ENCODE measurements at places on chromosomes 6 and 20. TPM values are rescaled to one million over a fixed set of nuclear protein-coding genes. Genes with fewer than 3 reads are reported as not detected.
A peak's percentile ranks its signal among the peaks of the same experiment; 100 is the strongest.

- no peak for DNase-seq
These were observed 219.1 kb upstream of the STXBP5 start for GRCh38 chr6:146985111-146985510.

- DNase-seq, result no peak
These were observed 11.6 kb downstream of the TP53RK start for GRCh38 chr20:46677608-46678007.

DNA sequence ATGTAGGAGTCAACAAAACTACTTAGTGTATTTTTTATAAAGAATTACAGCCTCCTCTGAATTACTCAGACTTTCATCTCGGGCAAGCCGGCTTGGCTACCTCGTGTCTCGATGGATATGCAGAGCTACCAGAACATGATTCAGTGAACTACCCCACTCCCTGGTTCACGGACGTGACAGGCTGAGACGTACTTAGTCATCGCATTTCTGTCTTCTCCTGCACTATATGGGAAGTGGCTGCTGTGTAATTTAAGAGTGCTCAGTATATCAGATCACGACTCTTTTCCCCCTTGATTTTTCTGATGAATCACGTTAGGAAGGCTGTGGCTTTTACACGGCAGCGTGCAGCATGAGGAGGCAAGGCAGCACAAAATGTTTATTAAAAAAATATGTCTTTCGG is 302.7 kb upstream of the ZFP64 start:
- DNase-seq, result no peak

GRCh38 chr20:62971950-62972844 is 19.7 kb downstream of the SLC17A9 start:
- peak; percentile 81 for DNase-seq

- no peak for DNase-seq
These were observed 69.5 kb downstream of the CSE1L start for GRCh38 chr20:49115564-49115963.

DNA sequence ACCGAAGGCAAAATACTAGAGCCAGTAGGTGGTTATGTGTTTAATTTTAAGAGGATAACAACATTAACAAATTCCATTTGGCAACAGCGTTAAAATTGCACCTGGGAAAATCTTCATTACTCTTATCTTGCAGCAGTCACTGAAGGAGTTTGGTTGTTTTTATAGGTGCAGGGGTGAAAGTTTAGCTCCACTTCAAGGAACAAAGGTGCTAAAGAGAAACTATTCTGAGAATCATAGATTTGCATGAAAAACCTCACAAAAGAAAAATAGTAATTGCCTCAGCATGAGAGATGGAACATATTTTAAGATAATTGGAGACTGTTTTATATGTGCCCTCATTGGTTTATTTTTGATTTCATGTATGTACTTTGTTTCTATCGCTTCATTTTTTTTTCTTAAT is 444.4 kb downstream of the UTRN start:
- no peak for DNase-seq

GRCh38 chr6:139374357-139375225 is at the start of gene CITED2:
TSS of gene CITED2 (minus strand) at chr6:139374648. CDS start at chr6:139373944, 704 bp downstream.
- peak; percentile 97 for DNase-seq

- no peak for DNase-seq
These were observed 189.3 kb downstream of the TSHZ2 start for GRCh38 chr20:53161473-53161872.

- no peak for DNase-seq
These were observed 86.1 kb upstream of the LOC128125822 start for GRCh38 chr6:63486196-63486595.

GRCh38 chr6:106799031-106799894 is 169.9 kb downstream of the QRSL1 start:
- no peak for DNase-seq

GRCh38 chr6:30844118-30844535 is 40.2 kb upstream of the DDR1 start:
- DNase-seq, result no peak

DNA sequence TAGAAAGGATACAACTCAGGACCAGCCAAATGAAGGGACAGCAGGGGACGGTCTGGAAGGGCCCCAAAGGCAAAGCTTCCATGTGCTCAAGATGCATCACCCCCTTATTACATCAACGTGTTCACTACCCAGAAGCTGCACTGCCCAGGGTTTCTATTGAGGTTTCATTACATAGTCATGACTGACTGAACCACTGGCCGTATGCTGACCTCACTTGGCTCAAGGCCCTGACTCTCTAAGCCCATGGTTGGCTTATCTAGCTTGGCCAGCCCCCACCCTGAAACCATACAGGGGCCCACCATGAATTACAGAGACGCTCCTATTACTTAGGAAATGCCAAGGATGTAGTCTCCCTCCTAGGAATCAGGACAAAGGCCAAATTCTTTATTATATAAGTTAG is 179.4 kb downstream of the FOXC1 start:
- DNase-seq, result no peak

- no peak for DNase-seq
These were observed 108.2 kb downstream of the KIF6 start for GRCh38 chr6:39617026-39617425.

DNA sequence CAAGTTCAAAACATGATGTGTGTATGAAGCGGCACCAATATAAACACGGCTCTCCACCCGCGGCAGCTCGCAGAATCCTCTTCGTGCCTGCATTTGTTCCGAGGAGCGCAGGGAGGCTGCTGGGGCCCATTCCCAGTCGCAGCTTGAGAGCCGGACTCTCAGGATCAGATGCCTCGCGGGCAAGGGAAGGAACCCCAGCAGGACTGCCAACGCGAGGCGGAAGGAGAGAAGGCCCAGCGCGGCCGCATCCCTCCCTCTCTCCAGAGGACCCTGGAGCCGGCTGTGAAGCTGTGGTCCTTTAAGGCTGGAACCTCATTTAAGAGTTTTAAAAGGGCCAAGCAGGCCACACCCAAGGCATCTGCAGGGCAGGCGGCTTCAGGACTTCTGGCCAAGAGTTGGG is 44.2 kb upstream of the ZBP1 start:
- DNase-seq, result no peak

DNA sequence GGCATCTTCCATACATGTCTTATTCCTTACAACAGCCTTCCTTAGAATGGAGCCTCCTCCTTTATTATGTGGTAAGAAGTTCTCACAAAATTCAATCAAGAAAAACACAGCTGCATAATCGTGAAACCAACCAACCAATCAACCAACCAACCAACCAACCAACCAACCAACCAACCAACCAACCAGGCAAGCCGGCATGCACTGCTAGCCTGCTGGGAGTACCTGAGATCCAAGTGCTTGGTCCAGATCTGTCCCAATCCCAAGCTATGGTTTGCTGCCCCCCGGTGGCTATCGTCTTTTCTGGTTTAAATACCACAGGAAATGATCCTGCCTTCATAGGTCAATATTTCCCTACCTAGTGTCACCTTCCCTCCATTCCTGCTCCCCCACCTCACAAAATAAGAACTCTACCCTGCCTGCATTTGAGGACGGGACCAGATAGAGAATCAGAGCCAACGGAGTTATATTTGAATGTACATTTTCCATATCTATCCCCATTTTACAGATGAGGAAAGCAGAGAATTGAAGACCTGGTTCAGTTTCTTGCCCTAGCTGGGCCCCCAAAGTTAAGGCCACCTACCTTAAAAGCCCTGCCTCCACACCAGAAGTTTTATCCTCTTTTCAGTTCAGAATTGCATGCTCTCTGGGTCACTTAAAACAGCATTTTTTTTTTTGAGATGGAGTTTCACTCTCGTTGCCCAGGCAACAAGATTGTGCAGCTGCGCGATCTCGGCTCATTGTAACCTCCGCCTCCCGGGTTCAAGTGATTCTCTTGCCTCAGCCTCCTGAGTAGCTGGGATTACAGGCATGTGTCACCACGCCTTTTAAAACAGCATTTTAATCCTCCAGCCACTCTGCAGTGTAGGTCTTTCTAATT is 27.1 kb downstream of the RAB44 start:
- DNase-seq, result no peak

DNA sequence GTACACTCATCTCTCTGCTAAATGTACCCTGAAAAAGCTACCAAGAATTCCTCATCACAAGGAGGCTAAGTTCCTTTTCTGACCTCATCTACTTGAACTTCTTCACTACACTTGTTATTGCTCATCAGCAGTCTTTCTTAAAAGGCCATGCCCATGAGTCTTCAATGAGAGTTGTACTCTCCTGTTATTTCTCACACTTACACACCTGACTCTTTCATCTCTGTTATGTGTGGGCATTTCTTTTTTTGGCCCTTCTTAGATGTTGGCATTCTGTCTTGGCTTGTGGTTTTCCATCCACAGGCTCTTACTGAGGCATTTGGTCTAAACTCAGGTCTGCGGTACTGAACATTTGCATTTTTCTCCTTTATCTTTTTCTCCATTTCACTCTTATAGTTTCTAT is 10.7 kb upstream of the SLC17A1 start:
- DNase-seq, result no peak

DNA sequence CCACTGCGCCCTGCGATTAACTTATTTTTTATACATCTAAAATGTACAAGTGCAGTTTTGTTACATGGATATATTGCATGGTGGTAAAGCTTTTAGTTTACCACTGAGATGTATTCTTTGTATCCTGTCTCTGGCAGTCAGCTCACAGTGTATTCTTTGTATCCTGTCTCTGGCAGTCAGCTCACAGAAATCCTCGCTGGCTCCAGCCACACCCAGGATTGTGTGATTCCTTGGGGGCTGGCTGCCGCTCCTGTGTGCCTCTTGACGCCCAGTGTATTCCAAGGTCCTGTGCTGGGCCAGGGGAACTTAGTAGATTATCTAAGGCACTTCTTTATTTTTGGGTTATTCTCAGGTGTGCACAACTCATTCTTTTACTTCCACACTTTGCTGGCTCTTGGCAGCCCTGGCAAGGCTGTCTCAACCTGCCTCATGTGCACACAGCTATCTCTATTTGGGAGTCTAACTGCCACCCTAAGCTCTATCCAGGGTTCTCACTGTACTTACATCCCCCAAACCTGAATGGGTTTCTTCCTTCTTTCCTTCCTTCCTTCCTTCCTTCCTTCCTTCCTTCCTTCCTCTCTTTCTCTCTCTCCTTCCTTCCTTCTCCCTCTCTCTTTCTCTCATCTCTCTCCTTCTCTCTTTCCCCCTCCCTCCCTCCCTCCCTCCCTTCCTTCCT is 12.4 kb upstream of the RNF24 start:
- no peak for DNase-seq

DNA sequence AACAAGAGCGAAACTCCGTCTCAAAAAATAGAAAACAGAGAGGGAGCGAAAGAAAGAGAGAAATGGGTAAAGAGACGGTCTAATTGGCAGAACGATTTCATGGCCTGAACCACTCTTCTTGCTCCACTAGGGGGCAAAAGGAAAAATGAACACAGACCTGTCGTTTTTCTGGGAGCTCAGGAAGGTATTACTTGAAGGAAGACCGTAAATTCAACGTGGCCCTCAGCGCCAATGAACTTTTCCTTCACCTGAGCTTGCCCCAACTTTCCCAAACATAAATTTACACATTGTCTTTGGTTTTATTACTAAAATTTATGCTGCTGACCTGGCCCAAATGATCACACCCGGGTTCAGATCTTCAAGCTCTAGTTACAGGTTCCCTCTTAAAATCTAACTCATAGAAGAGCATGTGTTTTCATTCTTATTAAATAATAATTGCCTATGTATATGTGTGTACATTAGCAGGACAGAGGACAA is 67.3 kb downstream of the ATP9A start:
- no peak for DNase-seq

DNA sequence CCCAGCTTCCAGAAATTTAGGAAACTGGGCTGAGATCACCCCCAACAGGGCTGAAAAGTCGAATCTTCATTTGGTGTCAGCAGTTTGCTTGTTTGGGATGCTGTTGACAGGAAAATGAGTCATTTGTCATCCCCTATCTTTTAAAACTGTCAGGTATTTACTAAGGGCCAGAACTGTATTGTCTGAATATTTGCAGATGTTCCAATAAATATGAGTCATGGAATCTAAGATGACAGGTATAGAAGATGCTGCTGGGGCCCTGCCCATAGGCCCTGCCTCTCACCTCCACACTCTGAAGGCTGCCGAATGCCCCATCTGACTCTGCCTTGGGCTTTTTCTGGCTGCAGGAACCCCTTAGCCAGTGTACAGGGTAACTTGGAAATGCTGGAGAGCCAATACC is 3.9 kb downstream of the ETV7 start:
- DNase-seq, result no peak

DNA sequence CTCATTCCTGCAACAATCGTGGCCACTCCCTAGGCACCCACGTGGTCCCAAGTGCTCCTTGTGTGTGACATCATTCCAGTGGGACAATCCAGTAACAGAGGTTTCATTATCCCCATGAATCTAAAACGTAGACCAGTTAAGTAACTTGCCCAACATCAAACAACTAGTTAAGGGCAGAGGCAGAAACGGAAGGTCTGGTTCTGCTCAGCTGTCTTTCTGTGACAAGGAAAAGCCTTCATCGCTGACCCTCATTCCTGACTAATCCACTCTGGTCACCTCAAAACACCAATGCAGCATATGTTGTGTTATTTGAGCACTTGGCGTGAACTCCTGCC is 261.4 kb upstream of the JARID2 start:
- DNase-seq, result no peak

DNA sequence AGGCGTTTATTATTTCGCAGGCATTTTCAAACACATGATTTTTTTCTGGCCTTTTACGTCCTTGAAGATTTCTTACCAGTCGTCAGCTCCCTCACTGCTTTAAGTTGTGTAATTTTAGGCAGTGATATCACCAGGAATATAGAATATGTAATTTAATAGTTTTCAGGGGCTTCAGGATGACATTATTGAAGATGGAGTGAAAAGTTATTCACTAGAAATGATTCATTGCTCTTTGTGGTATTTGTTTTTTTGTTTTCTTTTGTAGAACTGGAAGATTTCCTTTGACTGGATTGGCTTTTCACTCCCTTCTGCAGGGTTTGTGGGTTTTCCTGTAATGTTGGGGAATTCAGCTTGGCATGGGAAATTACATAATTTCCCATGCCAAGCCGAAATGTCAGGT is 2.0 kb downstream of the LRRC1 start:
- no peak for DNase-seq

The FAM217A gene
- polyA plus RNA-seq, result not detected

The OR12D3 gene
- not detected for polyA plus RNA-seq

The SCP2D1 gene
- not detected for polyA plus RNA-seq

The LY6G5C gene
- polyA plus RNA-seq, result 6.3 TPM

The SLC17A2 gene
- polyA plus RNA-seq, result not detected

The PPP1R3G gene
- 1.9 TPM for polyA plus RNA-seq

The COL19A1 gene
- 9.5 TPM for polyA plus RNA-seq

The TMEM217 gene
- 0.72 TPM for polyA plus RNA-seq

The XKR7 gene
- polyA plus RNA-seq, result 0.05 TPM

The ULBP2 gene
- polyA plus RNA-seq, result not detected

The RBPJL gene
- not detected for polyA plus RNA-seq

The TUBB2B gene
- polyA plus RNA-seq, result 57.5 TPM

The PHF20 gene
- polyA plus RNA-seq, result 29.4 TPM

The ERVFRD-1 gene
- 0.08 TPM for polyA plus RNA-seq

The CARMIL1 gene
- polyA plus RNA-seq, result 2.4 TPM
